ENCODE measurements at places on chromosomes 2 and 18.

DNA sequence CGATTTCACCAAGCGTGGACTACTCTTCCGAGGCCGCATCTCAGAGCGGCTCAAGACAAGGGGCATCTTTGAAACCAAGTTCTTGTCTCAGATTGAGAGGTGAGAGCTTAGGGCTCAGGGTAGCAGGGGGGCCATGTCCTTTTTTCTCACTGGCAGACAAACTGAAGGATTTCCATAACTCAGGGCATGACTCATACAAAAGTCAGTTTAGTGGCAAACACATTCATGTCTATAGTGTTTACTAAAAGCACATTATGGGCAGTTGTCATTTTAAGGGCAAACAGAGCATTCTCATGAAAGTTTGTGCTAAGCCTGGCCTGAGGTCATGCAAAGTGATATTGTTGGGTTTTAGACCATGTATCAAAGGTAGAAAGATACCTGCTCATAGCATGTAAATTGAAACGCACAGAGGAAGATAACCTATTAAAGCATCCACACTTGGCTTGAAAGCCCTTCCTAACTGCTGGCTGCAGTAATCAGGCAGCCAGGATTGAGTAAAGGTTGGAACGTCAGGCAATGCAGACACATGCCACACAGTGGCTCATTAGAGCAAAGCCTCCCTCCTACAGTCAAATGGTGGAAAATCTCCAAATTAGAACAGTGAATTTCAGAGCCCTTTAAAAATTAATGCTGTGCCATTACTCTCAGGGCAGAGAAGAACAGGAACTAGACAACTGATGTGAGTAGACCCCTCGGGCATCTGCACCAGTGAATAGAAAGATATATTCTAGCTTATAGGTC lies 54.2 kb downstream of the HK2 start:
- no peak for DNase-seq

GRCh38 chr2:158953926-158954763 lies 14.3 kb upstream of the TANC1 start:
- DNase-seq, result peak; percentile 87

DNA sequence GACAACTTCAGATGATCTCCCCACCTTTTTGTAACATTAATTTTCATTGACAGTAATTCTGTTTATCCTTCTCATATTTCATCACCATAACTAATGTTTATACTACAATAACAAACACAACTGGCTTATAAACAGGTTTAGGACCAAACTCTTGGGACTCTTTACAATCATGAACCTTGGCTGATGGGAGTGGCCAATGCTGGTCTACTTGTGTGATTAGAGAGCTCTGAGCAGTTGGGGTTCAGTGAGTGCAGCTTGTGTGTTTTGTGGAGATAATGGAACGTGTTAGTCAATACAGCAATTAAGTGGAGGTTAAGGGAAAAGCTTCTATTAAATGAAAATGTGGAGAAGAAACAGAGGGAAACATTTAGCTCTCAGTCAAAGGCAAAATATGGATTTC lies 207.1 kb downstream of the SPAG16 start:
- DNase-seq, result no peak

- DNase-seq, result no peak
These were observed 144.1 kb downstream of the CDC42EP3 start for GRCh38 chr2:37527361-37527760.

DNA sequence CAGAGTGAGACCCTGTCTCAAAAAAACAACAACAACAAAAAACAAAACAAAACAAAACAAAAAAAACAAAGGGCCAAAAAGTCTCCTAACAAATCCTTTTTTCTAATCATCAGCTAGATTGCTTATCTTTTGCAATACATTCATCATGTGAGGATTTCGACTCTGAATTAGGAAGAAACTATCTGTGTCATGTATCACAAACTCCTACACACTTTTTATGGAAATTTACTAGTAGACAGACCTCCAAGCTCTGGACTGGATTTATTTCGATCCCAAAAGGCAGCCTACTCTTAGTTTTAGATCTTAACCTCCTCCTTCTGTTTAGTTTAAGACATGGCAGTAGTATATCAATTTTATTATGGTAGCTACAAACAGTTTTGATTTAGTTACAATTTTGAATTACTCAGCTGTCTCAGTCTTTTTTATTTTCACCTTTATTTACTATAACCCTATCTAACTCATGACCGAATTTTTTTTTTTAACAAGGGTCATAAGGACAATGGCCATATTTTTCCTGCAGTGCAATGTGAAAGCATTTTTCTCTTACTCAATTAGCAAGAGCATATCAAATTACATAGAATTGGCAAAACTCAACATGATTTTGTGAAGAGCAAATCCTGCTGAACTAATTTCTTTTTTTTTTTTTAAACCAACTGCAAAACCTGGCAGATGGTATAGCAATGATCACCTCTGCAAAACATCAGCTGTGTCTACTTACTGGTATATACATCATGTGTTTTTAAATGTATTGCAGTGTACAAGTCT lies 10.7 kb upstream of the CCDC88A start:
- DNase-seq, result no peak

GRCh38 chr2:240023792-240024191 lies 1.4 kb downstream of the NDUFA10 start:
- DNase-seq, result no peak

- DNase-seq, result no peak
These were observed 82.6 kb upstream of the ST3GAL5 start for GRCh38 chr2:85971366-85971765.

- no peak for DNase-seq
These were observed 70.4 kb downstream of the ASAP2 start for GRCh38 chr2:9276901-9277451.

GRCh38 chr2:101710471-101711318 lies 13.2 kb downstream of the MAP4K4 start:
- no peak for DNase-seq

DNA sequence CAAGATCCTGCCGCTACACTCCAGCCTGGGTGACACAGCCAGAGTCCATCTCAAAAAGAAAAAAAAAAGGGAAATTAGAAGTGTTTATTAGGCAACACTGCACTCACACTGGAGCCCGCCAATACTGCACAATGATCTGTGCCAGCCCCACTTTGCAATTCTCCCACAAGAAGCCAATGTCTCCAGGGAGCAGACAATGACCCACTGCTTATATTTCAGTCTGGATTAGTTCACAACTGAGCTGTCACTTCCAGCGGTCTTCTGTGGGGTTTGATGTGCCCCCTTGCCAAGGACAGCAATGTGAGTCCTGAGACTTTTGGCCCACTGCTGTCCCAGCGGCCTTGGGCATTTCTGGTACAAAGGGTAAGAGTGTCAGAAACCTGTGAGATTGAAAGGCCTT lies 85.6 kb upstream of the PPM1B start:
- no peak for DNase-seq

DNA sequence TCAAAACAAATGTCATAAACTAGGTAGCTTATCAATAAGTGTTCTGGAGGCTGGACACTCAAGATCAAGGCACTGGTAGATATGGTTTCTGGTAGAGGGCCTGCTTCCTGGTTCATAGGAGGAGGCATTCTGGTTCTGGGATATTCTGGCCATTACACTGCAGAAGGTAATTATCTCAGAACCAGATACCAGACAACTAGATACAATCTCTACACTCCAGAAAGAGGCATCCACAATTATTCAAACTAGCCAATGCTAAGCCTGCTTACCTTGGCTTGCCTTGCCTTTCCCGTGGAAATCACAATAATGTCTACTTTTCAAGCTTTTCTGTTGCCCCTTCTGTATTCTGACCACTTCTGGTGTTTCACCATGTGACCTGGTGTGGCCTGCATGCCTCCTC lies 785.2 kb upstream of the GYPC start:
- no peak for DNase-seq

DNA sequence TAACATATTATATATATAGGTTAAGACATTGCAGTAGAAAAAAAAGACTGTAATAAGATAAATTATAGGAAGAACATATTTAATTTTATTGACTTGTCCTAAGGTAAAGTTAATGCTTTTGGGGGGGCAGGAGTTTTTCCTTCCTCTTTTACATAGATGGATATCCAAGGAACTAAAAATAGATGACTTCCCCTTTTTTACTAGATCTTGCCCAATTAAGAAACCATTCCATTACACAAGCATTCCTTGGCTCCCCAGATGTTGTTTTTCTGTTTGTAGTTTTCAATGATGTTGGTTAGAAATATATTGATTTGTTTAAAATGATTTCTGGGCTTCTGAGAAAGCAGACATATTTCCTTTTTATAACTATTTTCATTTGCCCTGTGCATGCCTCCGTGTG lies 22.4 kb upstream of the PMAIP1 start:
- DNase-seq, result no peak

DNA sequence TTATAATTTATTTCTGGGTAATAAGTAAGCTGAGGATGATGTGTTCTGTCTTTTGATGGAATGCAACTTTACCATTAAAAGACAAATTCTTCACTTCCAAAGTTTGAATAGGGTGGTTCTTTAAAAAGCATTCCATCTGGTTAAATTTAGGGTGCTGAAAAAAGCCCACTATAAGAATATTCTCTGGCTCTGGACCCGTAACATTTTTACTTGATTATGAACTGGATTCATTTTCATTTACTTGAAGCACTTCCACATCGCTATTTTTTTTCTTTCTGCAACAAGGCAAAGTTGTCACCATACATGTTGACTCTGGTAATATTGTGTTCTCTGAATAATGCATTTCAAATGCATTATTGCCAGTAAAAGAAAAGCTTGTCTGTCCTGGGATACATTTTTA lies 344.6 kb downstream of the SATB2 start:
- DNase-seq, result no peak

- DNase-seq, result no peak
These were observed 149.4 kb downstream of the PMAIP1 start for GRCh38 chr18:60049172-60049571.

DNA sequence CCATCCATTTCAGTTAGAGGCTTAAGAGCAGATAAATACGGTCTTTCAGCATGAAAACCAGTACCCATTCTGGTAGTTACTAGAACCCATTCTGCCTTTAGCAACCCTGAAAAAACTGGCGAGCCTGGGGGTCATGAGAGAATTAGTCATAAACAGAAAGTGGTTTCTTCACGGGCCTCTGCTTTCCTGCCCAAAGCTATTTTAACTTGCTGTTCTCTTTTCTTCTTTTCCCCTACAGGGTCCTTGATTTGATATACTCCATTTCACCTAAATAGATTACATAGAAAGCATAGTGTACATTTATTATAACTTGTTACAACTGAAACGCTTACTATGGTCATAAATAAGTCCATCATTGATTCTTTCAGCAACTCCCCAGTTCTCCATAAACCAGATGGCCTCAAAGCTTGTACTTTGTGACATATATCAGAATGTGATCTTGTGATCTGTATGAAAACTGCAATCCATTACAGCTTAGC lies 48.3 kb downstream of the WDFY1 start:
- DNase-seq, result peak; percentile 66

GRCh38 chr2:59713577-59713976 lies 839.9 kb downstream of the BCL11A start:
- no peak for DNase-seq

DNA sequence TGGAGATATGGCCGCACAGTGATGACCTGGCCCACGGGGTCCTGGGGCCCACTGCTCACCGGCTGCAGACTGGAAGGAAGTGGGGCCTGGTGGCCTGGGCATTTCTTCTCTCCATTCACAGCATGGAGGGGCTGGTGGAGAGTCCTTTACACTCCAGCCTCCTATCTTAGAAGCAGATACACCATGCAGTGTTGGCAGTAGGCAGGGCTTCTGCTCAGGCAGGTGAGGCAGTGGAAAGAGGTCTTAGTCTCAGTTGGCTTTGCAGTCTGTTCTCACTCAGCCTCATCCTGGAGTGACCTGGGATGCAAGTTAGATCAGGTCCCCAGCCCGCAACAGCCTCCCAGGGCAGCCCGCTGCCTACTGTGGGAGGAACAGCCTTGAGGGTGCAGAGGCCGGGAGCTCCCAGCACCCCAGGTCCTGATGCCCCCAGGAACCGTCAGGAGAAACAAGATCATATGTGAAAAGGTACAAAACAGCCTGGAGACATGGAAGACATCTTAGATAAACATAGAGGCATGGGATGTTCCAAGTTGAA lies 45.8 kb upstream of the OTOS start:
- no peak for DNase-seq

- DNase-seq, result no peak
These were observed 122.1 kb downstream of the TMEM17 start for GRCh38 chr2:62383846-62384245.

DNA sequence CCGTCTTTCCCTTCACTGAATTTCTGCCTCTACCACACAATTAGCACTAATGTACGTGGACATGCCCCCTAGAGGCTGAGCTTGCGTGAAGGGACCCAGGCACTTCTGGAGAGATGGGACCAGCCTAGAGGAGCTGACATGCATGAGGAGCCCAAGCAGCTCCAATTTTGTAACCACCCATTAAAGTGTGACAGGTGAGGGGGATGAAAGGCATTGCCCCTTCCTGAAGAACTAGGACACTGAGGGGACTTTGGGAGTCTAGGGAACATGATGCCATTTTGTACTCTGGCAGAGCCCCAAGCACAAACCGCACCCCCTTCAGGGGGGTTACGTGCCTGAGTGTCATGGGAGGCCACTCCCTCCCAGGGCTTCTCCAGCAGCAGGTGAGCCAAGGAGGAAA lies 63.6 kb downstream of the HNRNPLL start:
- no peak for DNase-seq

DNA sequence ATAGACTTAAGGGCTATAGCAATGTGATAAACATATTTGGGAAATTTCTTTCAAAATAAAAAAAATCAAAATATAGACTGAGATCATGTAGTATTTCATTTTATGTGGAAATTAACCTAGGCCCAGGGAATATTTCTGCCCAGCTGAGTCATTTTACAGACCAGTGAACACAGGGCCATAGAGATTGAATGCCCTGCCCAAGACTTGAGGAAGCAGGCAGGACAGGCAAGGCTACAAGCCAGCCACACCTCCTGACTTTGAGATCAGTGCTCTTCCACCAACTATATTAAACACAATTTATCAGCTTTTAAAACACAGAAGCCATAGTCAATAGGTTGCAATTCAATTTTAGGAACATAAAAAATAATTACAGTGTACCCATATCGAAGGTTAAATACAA lies 12.9 kb downstream of the CCDC148 start:
- no peak for DNase-seq

DNA sequence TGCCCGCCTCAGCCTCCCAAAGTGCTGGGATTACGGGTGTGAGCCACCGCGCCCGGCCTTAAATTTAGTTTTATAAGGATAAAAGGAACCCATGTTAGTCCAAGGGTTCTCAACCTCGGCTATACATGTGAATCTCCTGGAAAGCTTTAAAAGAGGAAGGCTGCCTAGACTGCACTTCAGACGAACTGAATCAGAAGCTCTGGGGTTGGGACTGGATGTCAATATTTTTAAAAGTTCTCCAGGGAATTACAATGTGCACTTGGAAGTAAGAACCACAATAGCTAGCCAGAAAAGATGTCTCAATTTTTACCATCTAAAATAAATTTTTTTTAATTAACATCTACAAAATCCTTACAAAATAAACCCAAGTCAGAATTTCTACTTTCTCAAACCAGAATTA lies 10.1 kb downstream of the LMAN2L start:
- DNase-seq, result no peak

- peak; percentile 45 for DNase-seq
These were observed 136.5 kb upstream of the RND3 start for GRCh38 chr2:150624001-150624401.
